ENCODE measurements at places on chromosomes 4 and X. TPM values are rescaled to one million over a fixed set of nuclear protein-coding genes. Genes with fewer than 3 reads are reported as not detected.

- DNase-seq, result no peak
Observed at GRCh38 chr4:14478504-14478903, 523.8 kb upstream of the CPEB2 start.

DNA sequence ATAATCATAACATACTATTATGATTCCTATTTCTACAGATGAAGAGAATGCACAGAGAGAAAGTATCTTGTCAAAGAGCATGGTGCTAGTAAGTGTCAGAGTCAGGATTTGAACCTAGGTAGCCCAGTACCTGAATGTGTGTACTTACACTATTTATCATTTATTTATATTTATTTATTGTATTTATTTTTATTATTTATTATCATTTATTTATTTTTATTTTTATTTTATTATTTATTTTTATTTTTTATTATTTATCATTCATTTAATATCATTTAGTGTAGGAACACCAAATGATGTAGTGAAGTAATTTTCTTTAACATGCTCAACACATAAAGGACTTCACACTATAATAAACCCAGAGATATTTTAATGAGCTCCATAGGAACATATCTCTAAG, 209.4 kb upstream of the ZFP42 start:
- no peak for DNase-seq

DNA sequence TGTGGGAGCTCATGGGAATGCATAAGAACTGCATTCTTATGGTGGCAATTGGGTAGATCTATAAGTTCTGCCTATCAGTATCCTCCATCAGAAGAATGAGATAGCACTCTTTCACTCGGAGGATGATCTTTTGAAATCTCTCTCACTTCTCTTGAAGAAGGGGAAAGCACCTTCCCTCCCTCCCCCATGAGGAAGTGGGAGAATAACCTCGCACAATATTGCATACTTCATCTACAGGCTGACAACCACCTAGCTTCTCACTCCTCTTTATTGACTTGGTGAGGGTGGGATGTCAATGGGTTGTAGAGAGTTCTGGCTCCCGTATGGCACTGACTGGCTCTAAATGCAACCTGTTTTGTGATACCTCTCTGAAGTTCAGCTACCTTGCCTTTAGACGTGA, 146.7 kb upstream of the SPOCK3 start:
- DNase-seq, result no peak

- no peak for DNase-seq
Observed at GRCh38 chr4:51825341-51825740, 17.6 kb upstream of the DCUN1D4 start.

DNA sequence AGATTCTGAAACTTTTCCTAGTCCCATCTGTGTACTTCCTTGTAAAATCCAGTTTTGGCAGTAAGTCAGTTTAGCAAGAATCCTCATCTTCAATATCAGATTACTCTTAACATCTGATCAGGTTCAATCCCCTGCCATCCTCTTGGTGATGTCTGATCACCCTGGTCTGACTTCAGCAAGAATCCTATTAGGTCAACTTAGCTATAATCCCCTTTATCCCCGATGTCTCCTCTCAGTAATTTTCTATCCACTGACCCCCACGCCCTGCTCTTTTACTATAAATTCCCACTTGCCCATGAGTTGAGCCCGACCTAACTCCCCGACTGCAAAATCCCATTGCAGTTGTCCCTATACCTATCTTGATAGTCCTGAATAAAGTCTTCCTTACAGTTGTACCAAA, 57.9 kb upstream of the PRSS48 start:
- DNase-seq, result no peak

The NXF2B gene
- total RNA-seq, result not detected

The TMSB15C gene
- 5.4 TPM for total RNA-seq

Data from aorta (tissue), 5 donors.